ENCODE measurements at places on chromosomes 1 and 21.

GRCh38 chr1:243542739-243543415 is 287.0 kb downstream of the SDCCAG8 start:
- DNase-seq: no peak

- DNase-seq: no peak
These were observed 268.7 kb downstream of the CHRM3 start for GRCh38 chr1:239655023-239655422.

DNA sequence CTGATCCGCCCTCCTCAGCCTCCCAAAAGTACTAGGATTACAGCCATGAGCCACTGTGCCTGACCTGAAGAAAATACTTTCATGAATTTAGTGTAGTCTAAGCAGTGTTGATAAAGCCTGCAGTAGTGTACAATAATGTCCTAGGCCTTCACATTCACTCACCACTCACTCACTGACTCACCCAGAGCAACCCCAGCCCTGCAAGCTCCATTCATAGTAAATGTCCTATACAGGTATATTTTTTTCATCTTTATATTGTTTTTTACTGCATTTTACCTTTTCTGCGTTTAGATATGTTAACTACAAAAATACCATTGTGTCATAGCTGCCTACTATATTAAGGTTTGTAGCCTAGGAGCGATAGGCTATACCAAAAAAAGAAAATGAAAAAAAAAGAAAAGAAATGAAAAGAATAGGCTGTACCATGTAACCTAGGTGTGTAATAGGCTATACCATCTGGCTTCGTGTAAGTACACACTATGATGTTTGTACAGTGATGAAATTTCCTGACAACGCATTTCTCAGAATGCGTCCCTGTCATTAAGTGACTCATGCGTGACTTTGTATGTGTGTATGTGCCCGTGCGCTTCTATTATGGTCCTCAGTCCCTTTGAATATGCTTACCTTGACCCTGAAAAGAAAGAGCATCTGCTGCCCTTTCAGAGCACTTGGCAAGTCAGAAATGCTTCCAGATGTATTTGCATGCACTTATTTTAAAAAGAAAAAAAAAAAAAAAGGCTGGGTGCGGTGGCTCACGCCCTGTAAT is 9.2 kb upstream of the SLAMF8 start:
- DNase-seq: no peak

GRCh38 chr21:31730712-31731055 is 1.2 kb downstream of the SCAF4 start:
- DNase-seq: no peak

DNA sequence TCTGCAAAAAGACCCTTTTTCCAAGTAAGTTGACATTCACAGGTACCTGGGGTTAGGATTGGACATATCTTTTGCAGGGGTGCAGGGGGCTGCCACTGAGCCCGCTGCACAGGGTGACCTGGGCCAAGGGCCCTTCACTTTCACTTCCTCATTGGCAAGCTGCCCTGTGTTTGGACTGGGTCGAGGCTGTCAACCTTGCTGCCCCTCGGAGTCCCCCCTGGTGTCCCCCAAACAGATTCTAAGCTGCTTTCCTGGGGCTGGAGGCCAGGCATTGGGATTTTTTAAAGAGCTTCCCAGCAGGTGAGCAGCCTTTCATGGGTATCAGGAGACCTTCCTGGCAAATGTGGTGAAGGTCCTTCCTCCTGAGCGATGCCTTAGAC is 7.9 kb upstream of the UMODL1 start:
- no peak for DNase-seq

GRCh38 chr1:156136970-156137483 is 16.4 kb upstream of the SEMA4A start:
- DNase-seq: no peak

DNA sequence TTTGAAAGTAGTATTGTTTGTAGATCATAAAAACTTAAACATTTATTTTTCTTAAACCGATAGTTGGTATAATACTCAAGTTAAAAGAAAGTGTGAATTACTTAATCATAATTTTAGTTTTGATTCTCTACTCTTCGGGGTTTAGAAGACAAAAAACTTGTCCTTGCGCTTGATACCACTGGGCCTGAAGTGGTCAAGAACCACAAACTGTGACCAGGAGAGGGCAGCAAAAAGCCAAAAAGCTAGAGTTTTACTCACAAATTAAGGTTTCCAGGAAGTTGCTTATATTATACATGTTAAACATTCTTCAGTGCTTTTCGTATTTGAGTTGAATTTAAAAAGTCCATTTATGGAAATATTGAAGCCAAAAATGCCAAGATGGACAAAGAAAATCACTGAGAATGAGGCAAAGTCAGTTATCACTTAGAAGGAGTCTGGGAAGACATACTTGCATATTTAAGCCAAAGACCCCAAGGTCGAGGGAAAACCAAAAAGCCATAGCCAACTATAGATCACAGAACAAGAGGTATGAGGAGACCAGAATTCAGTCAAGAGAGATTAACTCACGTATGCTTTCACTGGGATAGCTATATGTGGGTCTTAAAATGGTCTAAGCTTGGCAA is 34.2 kb downstream of the EFCAB7 start:
- peak; percentile 29 for DNase-seq

- DNase-seq: no peak
These were observed 14.0 kb downstream of the AK2 start for GRCh38 chr1:33022650-33023200.

DNA sequence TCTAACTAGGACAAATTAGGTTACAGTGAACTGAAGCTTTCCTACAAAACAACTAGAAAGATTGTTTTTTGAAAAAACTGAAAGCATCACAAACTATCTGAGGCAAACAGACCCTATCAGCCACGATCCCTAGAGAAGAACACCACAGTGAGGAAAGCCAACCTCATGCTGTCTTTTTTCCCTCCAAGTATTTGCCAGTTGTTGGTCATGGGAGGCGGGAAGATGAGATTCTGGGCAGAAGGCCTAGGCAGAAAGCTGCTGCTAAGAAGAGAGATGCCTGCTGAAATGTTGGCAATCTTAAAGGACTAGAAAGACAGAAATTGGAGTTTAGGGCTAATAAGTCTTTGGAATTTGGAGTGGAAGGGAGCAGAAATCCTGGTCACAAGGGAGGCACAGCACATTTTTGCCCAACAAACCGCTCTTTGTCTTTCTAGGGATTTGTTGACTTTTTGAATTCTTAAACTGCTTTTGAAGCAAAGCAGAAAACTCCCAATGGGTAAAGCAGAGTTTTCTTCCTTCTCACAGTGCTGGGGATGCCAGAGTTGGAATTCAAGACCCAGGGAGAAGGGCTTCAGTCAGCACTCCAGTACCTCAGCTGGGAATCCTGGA is 83.9 kb downstream of the MT1HL1 start:
- no peak for DNase-seq

GRCh38 chr21:34116569-34116968 is 43.2 kb downstream of the MRPS6 start:
- DNase-seq: no peak

DNA sequence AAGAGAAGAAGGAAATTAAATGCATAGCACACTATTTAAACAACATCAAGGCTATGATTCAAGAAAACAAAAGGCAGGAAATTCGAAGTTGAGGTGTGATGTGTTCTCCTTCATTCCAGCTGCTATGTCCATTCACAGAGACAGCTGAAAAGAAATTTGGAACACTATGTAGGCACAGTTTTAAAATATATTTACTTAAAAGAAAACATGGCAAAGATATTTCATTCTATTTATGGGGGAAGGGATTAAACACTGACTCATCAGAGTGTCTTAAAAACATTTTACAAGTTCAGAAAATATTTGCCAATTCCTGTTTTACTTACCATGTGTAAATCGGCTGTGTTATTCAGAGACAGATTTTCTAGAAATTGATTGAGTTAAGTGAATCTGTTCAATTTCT is 39.4 kb upstream of the NGF start:
- peak; percentile 56 for DNase-seq

DNA sequence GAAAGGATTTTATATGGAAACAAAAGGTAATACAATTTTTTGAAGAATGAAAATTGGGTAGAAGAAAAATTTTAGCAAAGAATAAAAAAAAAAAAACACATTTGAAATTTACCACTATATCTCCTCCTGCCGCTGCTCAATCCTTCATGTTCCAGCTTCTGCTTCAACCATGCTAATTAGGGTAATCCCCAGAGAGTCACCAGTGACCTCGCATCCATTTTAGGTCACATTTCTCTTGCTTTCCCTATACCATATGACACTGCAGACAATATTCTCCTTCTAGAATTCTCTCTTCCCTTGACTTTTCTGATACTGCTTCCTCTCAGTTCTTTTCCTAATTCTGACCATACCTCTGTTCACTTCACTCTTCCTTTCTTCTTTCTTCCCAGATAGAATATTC is 237.1 kb downstream of the USH2A start:
- DNase-seq: no peak

DNA sequence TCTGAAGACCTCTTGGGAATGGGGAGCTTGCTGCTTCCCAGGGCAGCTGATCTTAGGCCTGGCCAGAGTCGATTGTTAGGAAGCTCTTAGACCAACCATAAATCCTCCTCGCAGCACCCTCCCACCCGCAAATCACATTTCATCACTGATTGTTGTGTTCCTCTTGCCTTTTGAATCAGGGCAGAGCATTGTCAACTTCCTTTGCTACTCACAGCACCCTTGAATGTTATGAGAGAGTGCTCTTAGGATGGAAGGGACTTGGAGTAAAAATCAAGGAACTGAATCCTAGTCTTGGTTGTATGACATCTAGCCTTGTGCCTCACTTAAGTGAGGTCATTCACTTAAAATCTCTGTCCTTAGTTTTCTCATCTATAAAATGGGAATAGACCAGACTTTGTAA is 3.0 kb downstream of the VASH2 start:
- DNase-seq: no peak

GRCh38 chr1:71307451-71307850 is 226.6 kb upstream of the ZRANB2 start:
- peak; percentile 91 for DNase-seq

DNA sequence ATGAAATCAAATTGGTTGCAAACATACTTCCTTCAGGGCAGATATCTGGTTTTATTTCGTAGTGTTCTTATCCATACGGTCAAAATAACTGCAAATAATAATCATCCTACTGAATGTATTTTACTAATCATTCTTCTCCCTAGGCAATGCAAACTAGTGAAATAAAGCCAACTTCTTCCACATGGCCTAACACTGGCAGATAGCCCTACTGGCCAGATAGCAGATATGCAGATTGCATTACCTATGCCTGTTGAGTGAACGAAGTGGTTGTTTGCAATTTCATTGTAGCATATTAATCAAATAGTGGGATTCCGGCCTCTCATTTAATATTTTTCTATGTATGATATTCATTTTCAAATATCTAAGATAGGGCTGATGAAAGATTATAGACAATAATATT is 116.2 kb downstream of the CENPF start:
- DNase-seq: no peak

GRCh38 chr1:31587720-31588423 is 11.6 kb downstream of the TINAGL1 start:
- peak; percentile 51 for DNase-seq

DNA sequence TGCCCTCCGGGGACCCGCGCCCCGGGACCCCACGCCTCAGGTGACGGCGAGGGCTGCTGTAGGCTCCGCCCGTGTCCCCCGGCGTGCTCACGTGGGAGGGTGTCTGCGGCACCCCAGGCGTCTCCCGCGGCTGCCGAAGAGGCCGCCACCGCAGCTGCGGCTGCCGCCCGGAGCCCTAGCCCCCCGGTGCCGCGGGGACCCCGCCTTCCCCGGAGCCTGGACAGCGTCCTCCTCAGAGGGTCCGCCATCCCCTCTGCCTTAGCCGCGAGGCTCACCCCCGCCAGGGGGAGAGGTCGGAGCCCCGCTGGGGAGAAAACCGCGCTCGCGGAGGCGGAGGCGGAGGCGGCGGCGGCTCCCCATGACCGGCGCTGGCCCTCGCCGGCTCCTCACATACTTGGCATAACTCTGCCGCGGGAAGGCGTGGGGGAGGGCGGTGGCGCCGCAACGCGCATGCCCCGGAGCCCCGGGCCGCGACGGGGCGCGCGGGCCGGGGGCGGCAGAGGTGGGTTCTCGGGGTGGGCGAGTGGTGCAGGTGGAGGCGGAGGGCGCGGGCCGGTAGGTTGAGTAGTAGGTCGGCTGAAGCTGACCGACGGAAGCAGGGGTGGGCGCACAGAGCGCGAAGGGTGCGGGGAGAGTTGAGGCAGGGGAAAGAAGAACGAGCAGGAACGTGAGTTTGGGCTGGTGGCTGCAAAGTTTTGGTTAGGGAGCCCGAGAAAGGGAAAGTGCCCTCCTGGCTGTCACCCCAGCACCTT is 700 bp upstream of the SYDE2 start:
- peak; percentile 40 for DNase-seq

DNA sequence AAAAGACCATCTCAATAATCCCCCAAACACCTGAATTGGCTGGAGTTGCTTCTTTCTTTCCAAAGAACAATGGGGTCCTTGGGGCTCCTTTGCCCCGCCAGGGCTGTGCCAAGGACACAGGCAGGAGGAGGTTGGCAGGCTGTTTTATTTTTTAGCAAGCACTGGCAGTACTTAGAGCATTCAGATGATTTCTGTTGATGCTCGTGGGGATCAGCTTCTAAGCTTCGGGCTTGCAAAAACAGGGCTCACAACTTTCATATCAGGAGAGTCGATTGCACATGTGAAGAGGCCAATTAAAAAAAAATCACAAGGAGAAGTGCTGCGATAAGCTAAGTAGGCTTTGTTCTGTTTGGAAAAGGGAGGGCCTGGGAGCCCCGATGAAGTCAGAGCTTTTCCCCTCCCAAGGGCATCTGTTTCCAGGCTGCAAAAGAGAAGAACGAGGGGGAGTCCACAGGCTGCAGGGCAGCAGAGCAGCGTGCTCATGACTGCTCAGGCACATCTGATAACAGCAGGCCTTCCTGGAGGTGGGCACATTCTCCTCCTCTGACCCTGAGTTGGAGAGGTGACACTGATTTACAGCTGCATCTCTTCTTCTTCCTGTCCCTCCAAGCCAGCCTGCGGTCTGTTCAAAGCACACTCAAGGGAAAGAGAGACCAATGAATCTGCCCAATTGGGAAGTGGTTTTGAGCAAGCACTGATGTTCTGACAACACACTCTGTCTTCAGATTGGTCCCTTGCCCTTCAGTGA is 27.3 kb upstream of the BCAR3 start:
- DNase-seq: no peak

DNA sequence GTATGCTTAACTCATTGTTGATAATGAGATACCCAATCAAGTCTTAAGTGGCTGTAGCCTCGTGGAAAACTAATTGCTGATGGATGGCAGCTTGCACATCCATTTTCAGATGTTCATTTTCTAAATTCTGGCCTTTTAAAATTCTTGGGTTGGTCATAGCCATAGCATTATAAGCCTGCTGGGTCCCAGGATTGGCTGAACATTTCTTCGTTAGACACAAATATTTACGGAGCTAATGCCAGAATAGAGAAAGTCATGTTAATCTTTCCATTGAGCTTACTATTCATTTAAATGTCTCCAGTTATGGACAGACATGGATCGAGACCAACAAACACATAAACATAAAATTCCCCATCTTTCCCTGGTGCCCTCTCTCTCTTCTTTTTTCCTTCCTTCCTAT is 32.5 kb downstream of the CENPF start:
- no peak for DNase-seq

- DNase-seq: no peak
These were observed 134.2 kb downstream of the EDEM3 start for GRCh38 chr1:184620469-184620868.

GRCh38 chr1:2789986-2790581 is 11.4 kb downstream of the TTC34 start:
- DNase-seq: no peak
